ENCODE measurements at places on chromosomes 12 and 14.

- peak; percentile 92 for DNase-seq
Measured at GRCh38 chr12:93894391-93895088, 217.4 kb downstream of the CRADD start.

GRCh38 chr12:5464096-5464495, 32.2 kb downstream of the NTF3 start:
- no peak for DNase-seq

GRCh38 chr14:26190646-26191045, 407.2 kb downstream of the NOVA1 start:
- no peak for DNase-seq

GRCh38 chr12:108811411-108812180, 45.8 kb downstream of the SSH1 start:
- DNase-seq = no peak

DNA sequence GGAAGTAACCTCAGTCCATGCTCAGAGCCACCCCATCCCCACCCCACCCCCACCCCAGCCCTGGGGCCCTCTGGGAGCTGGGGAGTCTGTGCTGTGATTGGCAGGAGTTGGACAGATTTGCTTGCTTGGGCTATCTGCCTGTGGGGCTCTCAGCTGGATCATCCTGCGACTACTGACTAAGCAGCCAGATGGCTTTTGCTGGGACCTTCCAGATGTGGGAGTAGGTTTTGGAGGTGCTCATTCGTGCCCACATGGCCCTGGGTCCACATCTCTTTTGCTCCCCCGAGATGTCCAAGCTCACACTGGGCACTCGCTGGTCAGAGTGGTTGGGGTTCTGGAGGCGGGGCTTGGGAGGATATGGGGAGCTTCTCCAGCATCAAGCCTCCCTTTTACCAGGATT, 138.9 kb downstream of the TSPAN9 start:
- DNase-seq = no peak

DNA sequence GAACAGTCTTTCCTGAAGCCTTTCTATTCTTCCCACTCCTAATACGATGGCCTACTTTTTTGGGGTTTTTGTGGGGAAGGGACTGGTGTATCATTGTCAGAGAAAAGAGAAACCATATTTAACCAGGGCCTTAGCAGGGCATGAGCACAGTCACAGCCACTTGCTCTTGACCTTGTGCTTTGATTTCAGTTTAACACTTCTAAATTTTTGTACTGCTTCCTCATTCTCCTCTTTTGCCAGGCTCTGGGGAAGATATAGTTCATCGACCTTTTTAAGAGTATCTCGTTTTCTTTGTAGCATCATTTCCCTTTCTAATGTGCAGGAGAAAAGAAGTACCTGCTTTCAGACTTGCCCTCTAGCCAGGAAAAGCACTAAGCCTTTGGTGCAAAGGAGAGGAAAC, 2.2 kb downstream of the ZBTB1 start:
- no peak for DNase-seq

- peak; percentile 26 for DNase-seq
Measured at GRCh38 chr12:68374307-68374982, 42.3 kb upstream of the MDM1 start.

GRCh38 chr12:93243382-93243688, 134.4 kb upstream of the NUDT4 start:
- no peak for DNase-seq

All from NCI-H2171 (cell line).